Stimulated activated CD8-positive, alpha-beta memory T cell treated with anti-CD3 and anti-CD28 coated beads, Interleukin-2, amount 100 ng/mL, for 1 hour (primary cell): ENCODE measurements at places on chromosomes 3 and 15.

- DNase-seq = no peak
Observed at GRCh38 chr15:81155375-81156218, 21.5 kb downstream of the CFAP161 start.

DNA sequence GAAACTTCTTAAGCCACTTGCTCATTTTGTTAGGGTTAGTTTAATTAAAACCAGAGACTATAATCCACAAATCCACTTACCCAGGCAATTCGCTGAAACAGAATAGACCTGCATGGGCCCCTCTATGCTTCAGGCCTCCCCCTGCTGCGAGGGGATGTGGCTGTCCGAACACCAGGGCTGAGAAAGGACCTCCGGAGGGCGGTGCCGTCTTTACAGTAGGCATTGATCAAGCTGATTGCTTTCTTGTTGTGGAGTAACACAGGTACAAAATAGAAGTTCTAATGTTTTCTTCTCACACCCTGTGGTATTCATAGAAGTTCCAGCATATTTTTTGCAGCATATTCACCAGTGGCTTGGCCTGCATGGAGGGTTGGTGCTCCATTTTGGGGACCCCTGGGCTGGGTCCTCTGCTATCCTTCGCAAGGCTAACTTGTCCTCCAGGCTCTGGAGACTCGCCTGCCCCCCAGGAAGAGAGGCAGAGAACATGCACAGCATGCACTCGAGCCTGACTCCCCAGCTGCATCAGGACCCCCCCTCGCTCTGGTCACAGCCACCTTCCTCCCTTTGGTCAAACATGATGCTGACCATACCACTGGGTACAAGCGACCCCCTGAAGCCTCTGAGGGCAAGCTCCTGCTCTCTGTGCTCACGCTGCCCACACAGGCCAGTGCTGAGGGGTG, 55.3 kb downstream of the TPRA1 start:
- no peak for DNase-seq

GRCh38 chr3:123713211-123713610, 128.4 kb upstream of the HACD2 start:
- DNase-seq = no peak

- no peak for DNase-seq
Observed at GRCh38 chr15:35987056-35987455, 441.1 kb upstream of the DPH6 start.

- no peak for DNase-seq
Observed at GRCh38 chr3:45960289-45960688, 17.0 kb downstream of the CXCR6 start.

GRCh38 chr3:56468184-56469106, at the start of gene ERC2:
Gene ERC2 (minus strand): TSS chr3:56468467.
- DNase-seq = no peak

GRCh38 chr3:23368731-23369130, 165.6 kb downstream of the UBE2E2 start:
- DNase-seq = no peak

DNA sequence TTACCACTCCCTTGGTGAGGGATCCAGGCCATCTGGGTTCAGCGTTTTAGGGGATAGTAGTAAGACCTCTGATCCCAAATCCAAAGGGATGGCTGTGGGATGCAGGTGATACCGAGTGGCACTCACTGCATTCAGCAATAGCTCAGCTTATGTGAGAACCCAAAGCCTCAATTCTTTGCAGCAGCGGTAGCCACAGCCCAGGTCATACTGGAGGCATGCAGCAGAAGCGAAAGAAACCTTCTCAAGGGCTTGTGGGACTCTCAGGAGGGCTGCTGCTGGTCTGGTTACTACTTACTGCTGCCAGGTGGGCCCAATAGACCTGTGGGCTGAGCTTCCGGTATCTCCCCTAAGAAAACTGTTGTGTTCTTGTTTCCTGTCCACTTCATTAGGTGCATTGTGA, 38.0 kb downstream of the CHCHD6 start:
- DNase-seq = no peak

GRCh38 chr3:141128126-141128777, 77.1 kb downstream of the SPSB4 start:
- no peak for DNase-seq

- DNase-seq = no peak
Observed at GRCh38 chr3:67957268-67957667, 302.9 kb upstream of the SUCLG2 start.

- DNase-seq = no peak
Observed at GRCh38 chr3:185402561-185402960, 39.6 kb downstream of the MAP3K13 start.

DNA sequence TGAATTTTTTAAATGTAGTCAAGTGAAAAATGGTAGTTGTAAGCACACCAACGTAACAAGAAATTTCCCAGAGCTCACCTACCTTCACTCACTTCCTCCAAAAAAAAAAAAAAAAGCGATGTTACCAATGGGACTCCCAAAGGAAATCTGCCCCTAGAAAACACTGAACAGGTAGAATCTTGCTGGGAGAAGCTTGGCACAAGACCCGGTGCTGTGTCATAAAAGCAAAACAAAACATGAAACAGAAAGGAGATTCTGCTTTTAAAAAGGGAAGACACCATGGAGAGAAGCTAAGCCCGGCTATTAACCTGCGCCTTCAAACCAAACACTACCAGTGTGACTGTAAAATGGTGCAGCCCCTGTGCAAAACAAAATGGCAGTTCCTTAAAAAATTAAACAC, 40.5 kb downstream of the PGPEP1L start:
- no peak for DNase-seq

- DNase-seq = no peak
Observed at GRCh38 chr3:45640724-45641361, 46.3 kb downstream of the LIMD1 start.

DNA sequence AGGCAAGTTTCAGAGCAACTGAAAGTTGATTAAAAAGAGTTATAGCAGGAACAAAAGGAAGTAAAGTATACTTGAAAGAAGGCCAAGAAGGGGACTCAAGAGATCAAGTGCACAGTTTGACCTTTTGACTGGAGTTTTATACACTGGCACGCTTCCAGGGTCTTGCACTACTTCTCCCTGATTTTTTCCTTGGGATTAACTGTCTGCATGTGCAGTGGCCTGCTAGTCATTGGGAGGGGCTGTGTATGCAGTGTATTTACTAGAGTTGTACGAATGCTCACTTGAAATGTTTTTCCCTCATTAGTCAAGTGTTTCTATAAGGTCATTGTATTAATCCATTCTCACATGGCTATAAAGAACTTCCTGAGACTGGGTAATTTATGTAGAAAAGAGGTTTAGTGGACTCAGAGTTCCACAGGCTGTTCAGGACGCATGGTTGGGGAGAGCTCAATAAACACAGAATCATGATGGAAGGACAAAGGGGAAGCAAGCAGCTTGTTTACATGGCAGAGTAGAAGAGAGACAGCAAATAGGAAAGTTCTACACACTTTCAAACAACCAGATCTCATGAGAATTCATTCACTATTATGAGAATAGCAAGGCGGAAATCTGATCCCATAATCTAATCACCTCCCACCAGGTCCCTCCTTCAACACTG, 571.8 kb downstream of the ZPLD1 start:
- DNase-seq = no peak

- DNase-seq = no peak
Observed at GRCh38 chr15:38066612-38067011, 132.2 kb downstream of the TMCO5A start.

DNA sequence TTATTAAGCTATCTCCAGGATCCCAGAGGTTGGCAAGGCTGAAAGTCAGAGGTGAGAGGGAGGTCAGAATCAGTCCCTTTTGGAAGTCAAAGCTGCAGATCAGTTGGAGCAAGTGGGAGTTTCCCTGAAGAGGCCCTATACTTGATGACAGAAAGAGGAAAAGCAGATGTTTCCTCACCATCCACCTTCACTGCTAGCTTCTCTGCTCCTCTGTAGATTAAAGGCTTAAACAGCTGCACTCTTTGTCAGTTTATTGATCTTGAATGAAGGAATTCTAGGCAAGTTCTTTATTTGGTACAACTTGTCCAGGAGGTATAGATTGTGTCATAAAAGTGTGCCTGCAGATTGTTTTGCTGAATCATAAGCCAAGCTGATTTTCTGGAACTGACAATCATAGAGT, 408.2 kb upstream of the TGFBR2 start:
- DNase-seq = no peak

- no peak for DNase-seq
Observed at GRCh38 chr3:64501298-64501906, 186.4 kb downstream of the ADAMTS9 start.

GRCh38 chr3:66479532-66479947, 21.3 kb downstream of the LRIG1 start:
- no peak for DNase-seq
